Activated CD8-positive, alpha-beta T cell treated with anti-CD3 and anti-CD28 coated beads for 36 hours (primary cell): ENCODE measurements at places on chromosomes 6 and 20.

DNA sequence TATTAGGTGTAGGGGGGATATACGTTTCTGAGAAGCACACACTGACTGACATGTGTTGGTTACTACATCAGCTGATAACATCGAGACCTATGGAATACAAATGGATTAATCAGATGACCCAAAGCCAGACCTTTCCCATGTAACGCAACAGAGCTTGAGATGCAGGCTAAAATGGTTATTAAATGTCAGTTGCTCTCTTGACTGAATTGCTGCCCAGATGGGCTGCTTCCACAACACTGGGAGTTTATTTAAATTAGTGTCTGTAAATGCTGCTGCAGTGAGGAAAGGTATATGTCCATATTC, 298.8 kb downstream of the PHACTR1 start:
- no peak for DNase-seq

DNA sequence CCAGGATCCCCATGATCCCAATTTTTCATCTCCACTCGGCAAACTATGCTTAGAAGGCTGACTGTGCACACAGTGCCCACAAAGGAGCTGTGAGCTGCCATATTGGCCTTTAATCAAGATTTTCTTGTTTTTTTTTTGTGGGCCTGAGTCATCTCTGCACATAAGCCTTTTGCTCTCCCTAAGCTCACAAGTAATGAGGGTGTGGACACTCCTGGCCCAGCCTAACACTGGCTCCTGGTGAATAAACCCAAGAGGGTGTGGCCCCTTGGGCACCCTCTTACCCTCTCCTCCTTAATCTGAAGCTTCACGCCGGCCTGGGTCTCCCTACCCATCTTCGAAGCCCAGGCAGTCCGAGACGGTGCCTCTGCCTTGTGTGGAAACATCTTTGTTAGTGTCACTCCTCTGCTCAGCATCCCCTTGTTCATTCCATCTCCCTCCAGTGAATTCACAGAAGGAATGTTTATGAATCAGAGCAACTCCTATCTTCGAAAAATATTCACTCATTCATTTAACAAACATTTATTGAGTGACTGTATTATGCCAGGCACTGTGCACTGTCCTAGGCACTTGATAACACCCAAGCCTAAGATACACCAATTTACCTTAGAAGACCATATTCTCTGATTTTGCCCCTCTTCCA, 22.2 kb upstream of the MRPS10 start:
- DNase-seq: no peak

GRCh38 chr20:19284400-19285178, 72.1 kb downstream of the SLC24A3 start:
- DNase-seq: no peak

- DNase-seq: no peak
Observed at GRCh38 chr20:37418591-37419109, 72.7 kb downstream of the SRC start.

DNA sequence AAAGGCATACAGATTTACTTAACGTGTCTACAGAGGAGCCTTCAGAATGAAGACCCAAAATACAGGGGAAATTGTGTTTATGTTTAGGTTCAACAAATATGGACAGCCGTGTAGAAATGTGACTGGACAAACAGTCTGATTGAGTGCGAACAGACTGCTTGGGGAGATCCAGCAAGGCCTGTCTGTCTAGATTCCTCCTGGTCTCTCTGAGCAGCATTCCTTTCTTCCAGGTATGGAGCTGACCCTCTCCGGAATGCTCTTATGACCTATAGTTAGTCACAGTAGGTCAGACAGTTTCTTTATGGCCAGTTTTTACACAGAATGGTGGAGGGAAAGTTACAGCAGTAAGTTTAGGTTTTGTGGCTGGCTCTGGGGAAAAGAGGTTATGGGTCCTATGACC, 9.0 kb downstream of the RIN2 start:
- no peak for DNase-seq

- no peak for DNase-seq
Observed at GRCh38 chr20:17473659-17474058, 57.5 kb downstream of the BFSP1 start.

GRCh38 chr6:140441256-140441655, 1066.8 kb upstream of the CITED2 start:
- peak; percentile 14 for DNase-seq

- no peak for DNase-seq
Observed at GRCh38 chr20:17491488-17491887, 39.7 kb downstream of the BFSP1 start.

GRCh38 chr6:31620586-31621319, at the start of gene PRRC2A:
Gene PRRC2A, plus strand, starts transcription at chr6:31620715. Its CDS starts 2,075 bp downstream, at chr6:31622790.
- DNase-seq: peak; percentile 85

GRCh38 chr20:57716901-57717300, 7.1 kb upstream of the PMEPA1 start:
- no peak for DNase-seq

DNA sequence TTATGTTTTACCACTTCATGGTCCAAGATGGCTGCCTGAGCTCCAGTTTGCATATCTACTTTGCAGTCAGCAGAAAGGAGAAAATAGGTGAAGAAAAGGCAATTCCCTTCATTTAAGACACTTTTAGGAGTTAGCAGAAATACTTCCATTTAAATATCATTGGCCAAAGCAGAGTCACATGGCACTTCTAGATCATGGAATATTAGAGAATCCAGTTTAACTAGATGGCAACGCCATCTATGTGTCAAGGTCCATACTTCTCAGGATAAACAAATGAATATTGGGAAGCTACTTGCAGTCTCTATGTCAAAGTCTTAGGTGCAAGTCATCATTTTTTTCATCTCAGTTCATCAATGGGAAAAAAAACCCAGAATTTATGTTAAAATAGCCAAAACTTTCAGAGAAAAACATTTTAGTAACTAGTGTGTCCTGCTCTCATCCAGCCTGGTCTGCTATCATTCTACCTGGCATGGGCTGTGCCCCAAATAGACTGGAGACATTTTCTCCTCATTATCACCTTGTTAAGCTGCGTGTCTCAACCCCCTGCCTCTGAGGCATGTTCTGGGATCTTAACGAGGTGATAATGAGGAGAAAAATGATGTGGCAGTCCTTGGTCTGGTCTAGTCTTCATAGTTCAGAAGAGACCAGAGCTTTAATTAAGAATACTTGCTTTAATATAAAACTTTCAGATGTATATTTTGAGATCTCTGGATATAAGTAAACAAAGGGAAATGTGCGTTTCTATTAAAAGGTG, 227.3 kb downstream of the TBX18 start:
- no peak for DNase-seq

DNA sequence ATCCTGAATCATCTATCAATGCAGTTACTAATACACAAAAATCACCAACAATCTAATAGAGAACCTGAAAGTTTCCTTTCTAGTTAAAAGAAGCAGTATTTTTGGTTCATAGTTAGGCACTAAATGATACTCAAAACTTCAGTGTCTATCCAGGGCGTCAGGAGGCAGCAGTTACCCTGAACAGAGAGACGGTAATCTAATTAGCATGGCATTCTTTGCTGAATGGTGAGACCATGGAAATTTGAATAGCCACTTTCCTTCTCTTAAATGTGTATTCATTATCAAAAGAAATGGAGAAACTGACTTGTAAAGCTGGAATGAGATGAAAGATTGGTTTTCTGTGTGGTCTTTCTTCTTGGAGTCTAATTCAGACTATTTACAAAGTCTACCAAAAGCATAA, 146.6 kb upstream of the BMP5 start:
- DNase-seq: no peak

DNA sequence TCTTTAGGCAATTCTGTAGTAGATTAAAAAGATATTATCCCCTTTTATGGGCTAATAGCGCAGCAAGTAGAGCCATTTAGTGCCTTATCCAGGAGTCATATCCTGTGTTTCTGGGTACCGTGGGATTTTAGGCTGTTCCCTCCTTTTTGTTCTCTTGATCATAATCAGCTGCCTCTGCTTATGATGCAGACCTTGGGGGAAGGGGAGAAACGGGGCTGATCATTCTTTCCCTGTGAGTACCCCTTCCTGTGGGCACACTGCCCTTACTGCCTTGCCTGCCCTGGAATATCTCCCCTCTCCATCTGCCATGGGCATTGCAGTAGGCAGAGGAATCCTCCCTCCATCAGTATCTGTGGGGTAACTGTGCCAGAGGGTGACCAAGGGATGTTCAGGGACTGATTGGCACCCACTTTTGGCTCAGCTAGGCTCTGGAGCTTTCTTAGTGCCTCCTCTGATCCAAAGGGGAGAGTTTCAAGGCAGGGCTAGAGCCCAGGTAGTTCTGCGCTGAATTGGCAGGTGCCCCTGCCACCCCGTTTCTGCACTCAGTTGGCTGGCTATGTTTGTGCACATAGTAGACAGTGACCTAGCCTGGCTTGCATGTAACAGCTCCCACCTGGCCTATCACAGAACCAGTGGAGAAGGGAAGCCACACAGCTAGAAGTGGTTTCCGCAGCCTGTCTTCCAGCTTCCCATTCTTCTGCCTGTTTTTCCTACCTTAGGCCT, 103.3 kb downstream of the FIG4 start:
- no peak for DNase-seq

GRCh38 chr20:1623501-1624205, 3.8 kb upstream of the SIRPB1 start:
- DNase-seq: no peak

GRCh38 chr20:2986466-2986865, 57.0 kb upstream of the GNRH2 start:
- peak; percentile 87 for DNase-seq

DNA sequence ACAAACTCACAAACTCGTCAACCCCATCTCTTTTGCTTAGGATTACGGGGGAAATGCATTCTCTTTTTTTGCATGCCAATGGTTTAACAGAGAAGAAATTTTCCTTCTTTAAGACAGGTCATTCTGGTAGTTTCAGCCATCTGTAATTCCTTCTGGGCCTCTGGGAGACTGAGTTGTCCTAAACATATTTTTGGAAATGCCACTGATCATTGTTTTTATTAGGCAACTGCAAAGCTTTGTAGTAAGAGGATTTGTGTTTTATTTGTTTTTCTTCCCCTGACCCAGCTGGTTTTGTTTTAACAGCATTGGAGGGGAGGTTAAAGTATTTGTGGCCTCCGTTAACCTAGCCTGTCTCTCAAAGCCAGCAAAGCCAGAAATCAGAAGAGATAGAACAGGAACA, 73.1 kb upstream of the ISM1 start:
- DNase-seq: no peak

GRCh38 chr6:129643968-129644367, 66.0 kb downstream of the ARHGAP18 start:
- no peak for DNase-seq

DNA sequence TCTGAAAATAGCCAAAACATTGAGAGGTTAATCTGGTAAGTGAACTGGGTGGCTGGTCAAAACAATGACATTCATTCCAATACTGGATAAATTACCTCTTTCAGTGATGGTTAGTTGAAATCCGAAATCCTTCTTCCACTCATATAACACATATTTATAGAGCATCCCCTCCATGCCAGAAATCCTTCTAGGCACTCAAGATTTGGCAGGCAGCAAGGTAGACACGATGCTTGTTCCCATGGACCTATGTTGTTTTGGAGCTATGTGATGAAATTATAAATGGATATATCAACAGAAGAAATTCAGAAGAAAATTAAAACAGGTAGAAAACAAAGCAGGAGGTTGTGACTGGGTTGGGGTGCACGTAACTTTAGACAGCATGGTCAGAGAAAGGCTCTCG, 26.3 kb upstream of the SNRPB2 start:
- no peak for DNase-seq

GRCh38 chr6:39698789-39699188, 26.4 kb downstream of the KIF6 start:
- no peak for DNase-seq

- DNase-seq: no peak
Observed at GRCh38 chr20:63119963-63120807, 95.7 kb downstream of the YTHDF1 start.

GRCh38 chr6:54987633-54988290, 141.2 kb downstream of the FAM83B start:
- no peak for DNase-seq

DNA sequence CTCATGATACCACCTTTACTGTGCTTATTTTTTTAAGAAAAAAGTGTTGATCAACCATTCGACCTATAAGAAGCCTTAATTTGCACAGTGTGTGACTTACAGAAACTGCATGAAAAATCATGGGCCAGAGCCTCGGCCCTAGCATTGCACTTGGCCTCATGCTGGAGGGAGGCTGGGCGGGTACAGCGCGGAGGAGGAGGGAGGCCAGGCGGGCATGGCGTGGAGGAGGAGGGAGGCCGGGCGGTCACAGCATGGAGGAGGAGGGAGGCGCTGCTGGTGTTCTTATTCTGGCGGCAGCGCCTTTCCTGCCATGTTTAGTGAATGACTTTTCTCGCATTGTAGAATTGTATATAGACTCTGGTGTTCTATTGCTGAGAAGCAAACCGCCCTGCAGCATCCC, 15.6 kb upstream of the SLC22A1 start:
- no peak for DNase-seq

DNA sequence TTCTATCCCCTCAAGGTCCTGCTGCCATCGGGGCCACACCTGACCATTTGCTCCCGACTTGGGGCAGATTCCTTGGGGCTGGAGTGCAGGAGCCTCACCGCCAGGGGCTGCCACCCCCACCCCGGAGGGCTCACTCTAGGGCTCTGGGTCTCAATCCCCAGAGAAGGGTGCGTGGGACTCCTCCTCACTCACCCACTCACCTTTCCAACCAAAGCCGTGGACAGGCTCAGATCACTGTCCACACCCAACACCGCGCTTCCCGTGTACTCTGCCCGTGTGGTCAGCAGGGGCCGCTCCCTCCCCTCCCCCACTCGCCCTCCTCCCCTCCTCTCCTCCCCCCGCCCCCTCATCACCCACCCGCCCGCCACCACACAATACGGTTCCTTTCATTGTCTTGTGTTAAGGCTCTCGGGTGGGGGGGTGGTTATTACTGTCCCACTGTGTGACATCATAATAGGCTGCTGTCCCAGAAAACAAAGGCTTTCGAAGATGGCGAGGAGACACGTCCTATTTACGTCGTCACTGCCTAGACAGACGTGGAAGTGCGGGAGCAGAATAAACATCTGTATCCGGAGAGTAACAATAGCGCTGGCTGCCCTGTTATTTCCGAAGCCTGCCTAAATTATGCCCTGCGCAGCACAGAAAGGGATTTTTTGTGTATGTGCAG, 85.8 kb downstream of the YTHDF1 start:
- no peak for DNase-seq

DNA sequence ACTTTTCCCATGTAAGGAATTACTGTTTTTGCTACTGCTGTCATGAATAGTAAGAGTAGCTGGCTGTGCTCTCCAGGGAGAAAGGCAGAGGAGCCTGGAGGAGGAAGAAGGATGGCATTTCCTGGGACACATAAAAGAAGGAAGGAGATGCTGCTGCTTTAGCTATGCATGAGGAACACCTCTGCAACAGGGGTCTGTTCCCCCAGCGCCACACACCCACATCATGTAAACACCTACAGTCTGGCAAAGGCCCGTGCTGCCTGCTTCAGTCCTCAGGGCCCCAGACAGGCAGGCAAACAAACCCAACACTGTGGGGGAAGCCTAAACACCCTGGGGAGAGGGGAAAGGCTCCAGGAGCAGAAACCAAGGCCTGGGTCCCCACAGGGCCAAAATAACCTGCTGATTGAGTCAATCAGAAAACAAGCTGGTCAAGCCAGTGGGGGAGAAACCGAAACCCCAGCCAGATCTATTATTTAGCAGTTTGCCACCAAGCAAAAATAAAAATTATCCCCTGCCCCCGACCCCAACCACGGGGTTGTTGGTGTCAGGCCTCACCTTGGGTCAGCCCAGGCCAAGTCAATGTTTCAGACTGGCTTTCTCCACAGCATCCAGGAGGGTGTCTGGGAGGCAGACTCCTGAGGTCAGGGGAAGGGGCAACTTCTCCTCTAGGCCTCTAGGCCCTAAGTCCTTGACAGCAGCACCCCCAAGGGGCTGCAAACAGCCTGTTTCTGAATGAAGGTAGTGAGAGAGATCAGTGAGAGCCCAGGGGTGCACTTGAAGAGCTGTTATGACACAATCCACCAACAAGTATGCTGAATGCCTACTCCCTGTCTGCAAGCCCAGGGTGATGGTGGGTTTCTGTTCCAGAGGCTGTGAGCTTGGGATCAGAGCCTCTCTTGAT, 34.6 kb upstream of the SCUBE3 start:
- DNase-seq: no peak
